ENCODE measurements at places on chromosomes 3 and 15.

DNA sequence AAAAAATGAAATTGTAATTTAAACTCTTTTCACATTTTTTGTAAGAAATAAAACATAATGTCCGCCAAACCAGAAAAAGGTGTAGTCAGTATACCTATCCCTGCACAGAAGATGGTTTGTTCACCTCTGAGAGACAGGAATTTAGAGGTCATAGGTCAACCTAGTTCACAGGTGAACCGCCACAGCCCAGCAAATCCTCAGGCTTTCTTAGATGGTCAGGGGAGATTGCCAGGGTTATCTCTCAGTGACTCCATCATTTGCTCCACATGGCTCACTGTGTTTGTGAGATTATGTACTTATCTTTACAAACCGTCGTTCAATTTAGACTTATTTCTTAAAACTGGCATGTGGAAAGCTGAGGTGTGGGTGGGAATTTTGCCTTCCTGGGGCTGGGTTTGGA lies 264.2 kb downstream of the GABRG3 start:
- DNase-seq: no peak

- DNase-seq: no peak
These were observed 5.9 kb downstream of the MYO5C start for GRCh38 chr15:52289629-52290081.

DNA sequence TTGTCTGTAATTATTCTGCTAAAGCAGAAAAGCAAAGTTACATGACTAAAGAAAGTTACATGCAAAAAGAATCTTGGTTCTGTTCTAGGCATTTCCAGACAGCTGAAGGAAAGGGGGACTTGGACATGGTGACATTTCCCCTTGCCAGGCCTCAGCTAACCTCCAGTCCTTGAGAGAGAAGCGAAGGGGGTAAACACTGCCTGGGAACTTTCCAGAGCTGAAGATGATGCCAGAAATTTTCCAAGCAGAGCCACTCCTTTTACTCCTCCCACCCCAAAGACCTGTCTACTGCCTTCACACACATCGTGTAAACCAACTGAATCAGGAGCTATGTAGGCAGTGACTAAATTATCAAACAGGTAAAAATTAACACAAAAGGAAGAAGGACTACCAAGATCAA lies 5.4 kb downstream of the MEX3B start:
- DNase-seq: no peak

GRCh38 chr15:64337761-64338160 lies 18.2 kb downstream of the CSNK1G1 start:
- DNase-seq: no peak

DNA sequence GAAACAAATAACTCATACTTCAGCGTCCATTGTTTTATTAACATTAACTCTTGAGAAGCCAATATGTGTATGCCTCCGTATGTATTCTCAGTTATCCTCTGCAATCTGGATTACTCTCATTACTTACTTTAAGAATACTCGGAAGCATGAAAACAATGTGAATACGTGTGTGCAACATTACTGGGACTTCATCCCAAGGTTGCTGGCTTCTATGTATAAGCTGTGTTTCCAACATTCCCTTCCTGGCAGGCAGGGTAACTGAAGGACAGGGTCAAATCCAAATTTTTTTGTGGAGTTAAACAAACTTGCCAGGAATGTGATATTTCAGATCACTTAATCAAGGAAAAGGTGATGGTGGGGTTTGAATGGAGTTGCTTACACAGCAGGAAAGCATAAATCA lies 34.5 kb upstream of the NR1I2 start:
- DNase-seq: no peak

DNA sequence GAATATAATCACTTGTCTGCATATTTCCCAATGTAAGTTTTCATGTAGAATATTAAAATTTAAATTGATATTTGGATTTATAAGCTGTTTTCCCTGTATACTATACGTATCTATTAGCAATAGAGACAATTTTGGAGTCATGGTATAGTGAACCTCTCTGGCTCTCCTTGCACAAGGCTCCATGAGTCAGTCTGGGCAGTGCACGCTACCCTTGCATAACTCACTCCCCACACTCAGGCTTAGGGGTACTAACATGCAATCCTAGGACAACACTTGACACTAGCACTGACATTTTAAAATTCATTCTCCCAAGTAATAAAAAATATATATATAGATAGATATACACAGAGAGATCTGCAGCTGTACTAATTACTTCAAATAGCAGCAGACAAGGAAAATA lies 39.2 kb downstream of the SLC24A1 start:
- no peak for DNase-seq

GRCh38 chr3:184110316-184110725 lies 13.5 kb downstream of the HTR3E start:
- DNase-seq: no peak

GRCh38 chr3:46988616-46989015 lies 9.2 kb downstream of the NBEAL2 start:
- no peak for DNase-seq

DNA sequence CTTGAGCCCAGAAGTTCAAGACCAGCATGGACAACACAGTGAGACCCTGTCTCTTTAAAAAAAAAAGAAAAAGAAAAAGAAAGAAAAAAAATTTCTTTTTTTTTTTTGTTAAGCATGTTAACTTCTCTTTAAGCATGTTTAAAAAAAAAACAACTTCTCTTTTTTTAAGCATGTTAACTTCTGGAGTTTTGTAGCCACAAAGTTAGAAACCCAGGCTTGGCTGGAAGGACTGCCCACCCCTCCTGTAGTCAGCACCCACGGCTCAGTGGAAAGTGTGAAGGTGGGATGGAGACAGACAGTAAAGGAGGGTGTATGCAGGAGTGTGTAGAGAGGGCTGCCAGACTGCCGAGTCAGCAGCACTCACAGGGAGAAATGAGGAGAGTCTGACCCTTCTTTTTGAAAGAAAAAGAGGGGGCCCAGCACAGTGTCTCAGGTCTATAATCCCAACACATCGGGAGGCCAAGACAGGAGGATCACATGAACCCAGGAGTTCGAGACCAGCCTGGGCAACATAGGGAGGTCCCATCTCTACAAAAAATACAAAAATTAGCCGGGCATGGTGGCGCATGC lies 33.2 kb downstream of the GOLGA8S start:
- no peak for DNase-seq

GRCh38 chr3:74591342-74591741 lies 23.1 kb downstream of the CNTN3 start:
- DNase-seq: no peak

- DNase-seq: no peak
These were observed 412 bp downstream of the CHDH start for GRCh38 chr3:53845881-53846133.

- DNase-seq: no peak
These were observed 762.2 kb upstream of the ALCAM start for GRCh38 chr3:104604326-104605010.

GRCh38 chr15:58357529-58358476 lies 74.0 kb upstream of the LIPC start:
- no peak for DNase-seq

DNA sequence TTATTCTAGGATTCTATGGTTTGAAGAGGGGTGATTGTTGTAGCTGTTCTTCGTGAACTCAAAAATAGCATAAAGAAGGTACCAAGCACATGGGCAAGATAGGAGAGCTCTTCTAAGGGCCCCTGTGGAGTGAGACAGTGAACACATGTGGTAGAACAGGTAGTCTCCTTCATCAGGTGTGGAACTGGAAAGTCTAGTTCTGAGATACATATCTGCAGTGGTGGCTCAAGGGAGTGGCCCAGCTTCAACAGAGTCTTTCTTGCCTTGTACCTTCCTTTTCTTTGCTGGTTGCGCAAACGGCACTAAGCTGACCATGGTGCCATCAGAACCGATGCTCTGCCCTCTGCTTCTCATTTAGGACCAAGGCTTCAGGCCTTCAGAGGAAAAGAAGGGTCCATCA lies 65.2 kb downstream of the CERS3 start:
- no peak for DNase-seq

DNA sequence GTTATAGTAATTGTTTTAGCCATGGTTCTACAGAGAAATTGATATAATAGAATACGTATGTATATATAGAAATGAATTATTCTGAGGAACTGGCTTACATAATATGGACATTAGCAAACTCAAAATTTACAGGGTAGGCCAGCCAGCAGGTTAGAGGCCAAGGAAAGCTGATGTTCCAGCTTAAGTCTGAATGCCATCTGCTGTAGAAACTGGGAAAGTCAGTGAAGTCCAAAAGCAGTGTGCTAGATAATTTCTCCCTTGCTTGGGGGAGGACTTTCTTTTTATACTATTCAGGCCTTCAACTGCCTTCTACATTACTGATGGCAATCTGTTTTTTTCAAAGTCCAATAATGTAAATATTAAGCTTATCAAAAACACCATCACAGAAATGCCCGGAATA lies 1174.7 kb downstream of the ZPLD1 start:
- DNase-seq: no peak

GRCh38 chr3:354432-354831 lies 157.9 kb downstream of the CHL1 start:
- no peak for DNase-seq

GRCh38 chr3:117490716-117491115 lies 781.1 kb downstream of the TUSC7 start:
- DNase-seq: no peak

- no peak for DNase-seq
These were observed 36.0 kb upstream of the EOMES start for GRCh38 chr3:27758083-27758482.

DNA sequence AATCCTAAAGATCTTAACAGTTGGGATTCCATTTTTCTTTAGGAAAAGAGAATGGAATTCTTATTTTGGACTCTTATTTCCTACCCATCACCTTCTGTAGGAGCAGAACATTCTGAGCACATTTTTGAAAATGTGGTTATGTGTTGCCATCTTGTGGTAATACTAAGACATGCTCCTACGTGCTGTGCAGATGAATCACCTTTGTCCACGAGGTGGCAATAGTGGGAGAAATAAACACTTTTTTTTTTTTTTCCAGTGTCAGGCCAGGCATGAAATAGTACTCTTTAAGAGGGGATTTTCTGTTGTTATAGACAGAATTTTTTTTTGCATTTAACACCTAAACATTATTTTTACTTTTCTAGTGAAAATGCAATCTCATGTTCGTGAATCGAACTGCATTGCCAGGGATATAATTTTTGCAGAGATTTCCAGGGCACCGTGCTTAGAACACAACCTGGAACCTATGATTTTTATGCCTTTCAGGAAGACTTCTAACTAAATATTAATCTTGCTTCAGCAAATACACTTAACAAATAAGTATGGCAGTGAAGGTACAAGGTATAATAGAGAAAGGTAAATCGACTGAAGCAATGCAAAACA lies 196.6 kb downstream of the GAP43 start:
- DNase-seq: peak; percentile 24

DNA sequence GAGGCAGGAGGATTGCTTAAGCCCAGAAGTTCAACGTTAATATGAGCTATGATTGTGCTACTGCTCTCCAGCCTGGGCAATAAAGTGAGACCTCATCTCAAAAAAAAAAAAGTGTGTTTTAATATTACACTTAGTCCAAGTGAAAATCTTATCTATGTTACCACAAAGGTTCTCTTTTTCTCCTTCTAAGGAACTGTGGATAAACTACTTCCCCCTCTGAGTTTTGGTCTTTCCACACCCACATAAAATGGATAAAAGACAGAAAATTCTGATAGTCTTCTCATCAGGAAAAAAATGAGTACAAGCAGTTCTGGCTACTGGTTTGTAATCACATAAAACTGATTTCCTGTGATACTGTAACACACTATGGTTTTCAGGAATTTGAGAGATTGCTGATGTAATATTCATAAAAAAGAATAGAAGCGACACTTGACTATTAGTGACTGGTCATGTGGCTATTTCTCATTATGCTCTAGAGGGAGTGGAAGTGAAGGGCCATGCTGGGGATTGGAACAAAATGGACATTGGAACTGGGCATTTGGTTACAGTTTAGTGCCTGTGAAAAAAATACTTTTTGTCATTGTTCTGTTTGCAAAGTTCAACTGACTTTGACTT lies 68.2 kb downstream of the RYR3 start:
- no peak for DNase-seq

- no peak for DNase-seq
These were observed 41.5 kb upstream of the CDV3 start for GRCh38 chr3:133531981-133532380.
